Stimulated activated CD8-positive, alpha-beta memory T cell treated with anti-CD3 and anti-CD28 coated beads, Interleukin-2, amount 100 ng/mL, for 1 hour (primary cell): ENCODE measurements at places on chromosomes 1 and 21.

GRCh38 chr1:24283326-24284155 lies 35.6 kb upstream of the GRHL3 start:
- DNase-seq = no peak

- no peak for DNase-seq
These were observed 386.6 kb upstream of the POU3F1 start for GRCh38 chr1:38433084-38433722.

GRCh38 chr1:150760013-150760412 lies 5.6 kb downstream of the CTSS start:
- DNase-seq = no peak

GRCh38 chr1:44100183-44100868 lies 18.3 kb upstream of the KLF17 start:
- no peak for DNase-seq

GRCh38 chr1:221149111-221149510 lies 269.9 kb downstream of the HLX start:
- DNase-seq = no peak

GRCh38 chr1:58459911-58460310 lies 86.6 kb downstream of the OMA1 start:
- no peak for DNase-seq

DNA sequence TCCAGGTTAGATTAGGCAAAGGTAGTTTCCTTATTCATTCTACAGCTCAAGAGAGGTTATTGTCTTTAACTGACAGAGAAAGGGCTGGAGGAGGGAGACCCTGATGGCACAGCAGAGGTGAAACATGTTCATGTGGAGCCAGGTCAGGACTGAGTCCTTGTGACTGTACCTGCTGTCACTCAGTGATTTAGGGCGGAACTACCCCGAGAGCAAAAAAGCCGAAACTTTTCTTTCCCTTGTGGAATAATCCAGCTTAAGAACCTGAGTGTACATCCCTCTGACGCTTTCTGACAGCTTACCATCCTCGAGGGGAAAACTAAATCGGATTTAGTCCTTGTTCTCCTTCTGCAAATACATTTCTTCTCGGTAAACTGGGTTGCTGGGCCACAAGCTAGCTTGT lies 273.2 kb downstream of the BACH1 start:
- DNase-seq = no peak

DNA sequence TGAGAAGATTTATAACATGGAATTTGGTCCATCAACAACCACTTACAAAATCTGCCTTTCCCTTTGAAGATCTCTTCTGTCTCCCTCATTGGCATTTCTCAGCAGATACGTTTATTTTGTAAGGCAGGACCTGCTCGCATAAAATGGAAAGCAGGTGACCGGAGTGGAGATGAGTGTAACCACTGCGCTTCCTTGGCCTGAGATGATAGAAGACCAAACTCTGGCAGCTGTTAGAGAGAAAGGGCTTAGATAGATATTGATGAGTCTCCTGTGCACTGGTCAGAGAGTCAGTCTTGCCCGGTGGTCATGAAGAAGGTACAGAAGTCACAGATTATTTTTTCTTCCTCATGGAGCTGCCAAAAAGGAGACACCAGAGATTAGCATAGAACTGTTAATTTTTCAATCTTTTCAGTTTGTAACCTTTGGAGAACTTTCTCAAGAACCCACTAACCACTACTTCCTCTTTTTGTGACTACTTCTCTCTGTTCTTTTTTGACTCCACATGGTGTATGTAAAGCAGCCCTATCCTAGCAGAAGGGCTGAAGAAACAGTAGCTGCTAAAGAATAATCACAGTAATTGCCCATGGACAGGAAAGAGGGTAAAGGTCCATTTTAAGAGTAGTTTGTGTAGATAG lies 47.6 kb downstream of the FCRL3 start:
- DNase-seq = no peak

- DNase-seq = peak; percentile 19
These were observed 669 bp downstream of the XPR1 start for GRCh38 chr1:180632326-180633056.

DNA sequence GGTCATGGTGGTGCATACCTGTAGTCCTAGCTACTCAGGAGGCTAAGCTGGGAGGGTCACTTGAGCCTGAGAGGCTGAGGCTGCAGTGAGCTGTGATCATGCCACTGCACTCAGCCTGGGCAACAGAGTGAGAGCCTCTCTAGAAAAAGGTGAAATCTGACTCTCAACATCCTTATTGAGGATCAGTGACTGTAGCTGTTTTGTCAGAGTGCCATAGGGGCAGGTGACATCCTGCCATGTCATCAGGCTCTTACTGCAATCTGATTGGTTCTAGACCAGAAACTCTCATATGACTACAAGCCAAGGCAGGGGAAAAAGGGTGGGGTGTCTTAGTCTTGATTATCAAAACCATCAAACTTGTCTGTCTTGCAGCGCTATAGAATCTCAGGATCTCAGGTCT lies 62.8 kb upstream of the NGF start:
- DNase-seq = no peak

DNA sequence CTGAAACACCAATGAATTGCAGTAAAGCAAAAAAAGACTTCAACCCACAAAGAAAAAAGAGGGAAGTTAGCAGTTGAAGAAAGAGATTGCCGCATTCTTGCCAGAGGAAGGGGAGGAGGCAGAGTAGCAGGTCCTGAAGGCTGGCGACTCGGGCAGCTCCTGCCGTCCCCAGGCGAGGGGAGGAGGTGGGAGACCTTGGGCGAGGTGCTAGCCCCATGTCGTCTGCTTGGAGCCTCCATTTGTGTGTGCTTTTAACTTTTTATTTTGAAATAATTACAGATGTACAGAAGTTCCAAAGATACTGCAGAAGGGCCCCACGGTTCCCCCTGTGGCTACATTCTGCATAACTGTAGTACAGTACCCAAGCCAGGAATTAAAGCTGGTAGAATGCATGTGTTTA lies 6.7 kb downstream of the TRPM2 start:
- DNase-seq = no peak

- DNase-seq = no peak
These were observed 101.1 kb downstream of the KAZN start for GRCh38 chr1:14699620-14700019.
